ENCODE measurements at places on chromosomes 11 and 22.

- DNase-seq, result no peak
Measured at GRCh38 chr22:36337365-36338130, 50.2 kb downstream of the MYH9 start.

DNA sequence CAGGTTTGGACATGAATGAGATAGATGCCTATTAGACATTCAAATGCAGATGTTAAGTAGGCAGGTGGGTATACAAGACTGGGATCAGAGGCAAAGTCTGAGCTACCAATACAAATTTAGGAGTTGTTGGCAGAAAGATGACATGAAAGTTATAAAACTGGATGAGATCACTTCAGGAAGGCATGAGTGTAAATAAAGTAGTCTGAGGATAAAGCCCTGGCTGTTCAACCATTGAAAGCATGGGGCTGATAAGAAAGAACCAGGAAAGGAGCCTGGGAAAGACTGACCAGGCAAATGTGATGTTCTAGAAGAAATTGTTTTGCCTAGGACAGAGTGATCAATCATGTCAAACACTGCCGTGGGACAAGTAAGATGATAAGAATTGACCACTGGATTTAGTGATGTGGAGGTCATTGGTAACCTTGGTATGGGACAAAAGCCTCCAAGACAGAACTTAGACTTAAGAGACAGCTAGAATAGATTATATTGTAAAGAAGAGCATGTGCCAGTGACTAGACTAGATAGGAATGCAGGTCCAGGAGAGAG is 98.5 kb downstream of the EHF start:
- no peak for DNase-seq

DNA sequence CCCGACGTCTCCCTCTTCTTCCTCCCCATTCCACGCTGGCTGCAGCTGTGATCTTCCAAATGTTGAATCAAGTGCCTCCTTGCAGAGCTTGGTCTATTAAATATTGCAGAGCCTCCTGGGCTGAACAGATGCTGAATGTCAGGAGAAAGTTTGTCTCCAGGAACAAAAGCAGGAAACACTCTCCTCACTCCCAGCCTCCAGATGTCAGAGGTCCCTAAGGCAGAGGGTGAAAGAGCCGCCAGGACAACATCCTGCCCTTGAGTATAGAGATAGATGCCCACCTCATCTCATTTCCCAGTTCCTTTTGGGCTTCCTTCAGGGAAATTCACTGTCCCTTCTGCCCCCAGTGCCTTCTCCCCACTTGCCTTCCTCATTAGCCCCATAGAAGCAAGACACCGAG is 40.8 kb upstream of the IGSF9B start:
- no peak for DNase-seq

DNA sequence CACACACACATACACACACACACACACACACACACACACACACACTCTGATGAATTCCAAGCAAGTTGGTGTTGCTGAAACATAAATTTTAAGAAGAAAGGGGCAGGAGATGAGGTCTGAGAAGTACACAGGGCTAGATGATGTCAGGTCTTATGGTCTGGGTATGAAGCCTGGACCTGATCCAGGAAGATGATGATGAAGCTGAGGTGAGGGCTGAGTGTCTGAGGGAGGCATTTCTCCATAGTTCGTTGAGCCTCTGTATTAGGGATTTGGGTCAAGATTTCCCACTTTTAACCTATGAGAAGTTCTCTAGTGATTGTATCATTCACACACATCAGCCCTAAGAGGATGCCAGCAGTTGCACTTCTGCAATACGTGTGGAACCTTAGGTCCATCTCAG is 32.6 kb downstream of the KREMEN1 start:
- DNase-seq, result no peak

- no peak for DNase-seq
Measured at GRCh38 chr11:118703563-118704106, 24.2 kb upstream of the TREH start.

DNA sequence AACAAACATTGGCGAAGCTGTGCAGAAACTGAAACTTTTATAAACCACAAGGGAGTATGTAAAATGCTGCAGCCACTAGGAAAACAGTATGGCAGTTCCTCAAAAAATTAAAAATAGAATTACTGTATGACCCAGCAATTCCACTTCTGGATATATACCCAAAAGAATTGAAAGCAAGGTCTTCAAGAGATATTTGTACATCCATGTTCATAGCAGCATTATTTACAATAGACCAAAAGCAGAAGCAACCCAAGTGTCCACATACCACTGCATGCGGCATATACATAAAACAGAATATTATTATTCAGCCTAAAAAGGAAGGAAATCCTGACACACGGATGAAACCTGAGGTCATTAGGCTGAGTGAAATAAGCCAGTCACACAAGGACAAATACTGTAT is 85.8 kb downstream of the RELT start:
- DNase-seq, result no peak

DNA sequence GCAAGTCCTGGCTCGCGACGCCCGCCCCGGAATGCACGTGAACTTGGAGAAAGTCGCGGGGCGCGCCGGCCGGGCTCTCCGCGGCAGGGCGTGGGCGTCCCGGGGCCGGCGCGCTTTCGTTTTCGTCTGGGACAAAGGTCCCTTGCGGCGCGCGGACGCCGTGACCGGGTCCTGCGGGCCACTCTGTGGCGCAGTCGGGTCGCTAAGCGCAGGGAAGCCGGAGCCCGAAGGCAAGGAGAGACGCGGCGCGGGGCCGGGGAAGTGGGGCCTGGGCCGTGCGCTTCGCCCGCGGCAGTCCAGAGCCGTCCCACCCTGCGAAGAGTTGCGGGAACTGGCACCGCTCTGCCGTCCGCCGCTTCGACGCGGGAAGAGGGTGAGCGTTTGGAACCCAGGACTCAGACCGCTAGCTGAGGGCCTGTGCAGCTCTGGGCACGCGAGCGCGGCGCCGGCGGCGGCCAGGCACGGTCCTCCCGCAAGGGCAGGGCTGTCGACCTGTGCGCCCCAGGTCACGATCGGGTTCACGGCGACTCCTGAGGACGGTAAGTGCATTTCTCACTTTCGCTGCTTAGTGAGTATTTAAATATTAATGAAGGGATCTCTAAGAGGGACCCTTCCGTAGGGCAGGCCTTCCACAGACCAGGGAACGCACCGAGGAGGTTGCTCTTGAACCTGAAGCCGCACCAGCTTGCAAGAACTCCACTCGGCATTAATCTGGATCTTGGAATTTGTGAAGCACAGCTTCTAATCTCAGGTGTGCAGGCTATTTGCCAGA is 78.0 kb upstream of the PPARA start:
- no peak for DNase-seq

- DNase-seq, result peak; percentile 71
Measured at GRCh38 chr11:33808228-33808828, 34.0 kb upstream of the FBXO3 start.

GRCh38 chr11:61737131-61737530 is 15.3 kb upstream of the MYRF start:
- no peak for DNase-seq

DNA sequence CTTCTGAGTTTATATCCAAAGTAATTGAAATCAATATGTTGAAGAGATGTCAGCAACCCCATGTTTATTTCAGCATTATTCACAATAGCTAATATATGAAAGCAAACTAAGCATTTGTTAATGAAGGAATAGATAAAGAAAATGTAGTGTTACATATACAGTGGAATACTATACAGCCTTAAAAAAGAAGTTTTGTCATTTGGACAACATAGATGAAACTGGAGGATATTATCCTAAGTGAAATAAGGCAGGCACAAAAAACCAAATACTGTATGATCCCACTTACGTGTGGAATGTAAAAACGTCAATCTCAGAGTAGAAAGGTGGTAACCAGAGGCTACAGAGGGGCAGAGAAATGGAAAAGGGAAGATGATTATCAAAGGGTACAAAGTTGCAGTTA is 10.2 kb downstream of the MRGPRX2 start:
- no peak for DNase-seq

GRCh38 chr22:17994424-17995108 is 29.8 kb downstream of the MICAL3 start:
- DNase-seq, result no peak

DNA sequence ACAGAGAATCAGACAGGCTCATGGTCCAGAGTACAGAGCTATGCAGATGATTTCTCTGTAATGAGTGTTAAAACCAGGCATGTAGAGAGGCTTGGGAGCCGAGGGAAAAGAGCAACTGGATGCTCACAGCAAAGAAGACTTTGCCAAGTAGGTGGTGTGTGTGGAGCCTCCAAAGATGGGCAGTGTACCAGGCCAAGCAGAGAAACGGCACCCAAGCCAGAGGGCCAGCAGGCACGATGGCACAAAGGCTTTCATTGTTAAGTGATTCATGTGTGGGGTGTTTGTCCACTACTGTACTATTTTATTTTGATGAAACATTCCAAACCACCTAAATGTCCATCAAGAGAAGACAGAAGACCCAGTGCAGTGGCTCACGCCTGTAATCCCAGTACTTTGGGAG is 11.1 kb downstream of the RANGAP1 start:
- DNase-seq, result no peak

GRCh38 chr11:132455044-132455443 is 1077.3 kb downstream of the OPCML start:
- DNase-seq, result no peak

GRCh38 chr11:11979488-11980117 is 28.8 kb downstream of the DKK3 start:
- DNase-seq, result no peak

- no peak for DNase-seq
Measured at GRCh38 chr11:92765965-92766371, 203.5 kb upstream of the MTNR1B start.

- DNase-seq, result no peak
Measured at GRCh38 chr22:49535126-49535525, 292.5 kb downstream of the BRD1 start.

- no peak for DNase-seq
Measured at GRCh38 chr11:35419184-35419829, at the start of gene SLC1A2. Gene SLC1A2 (minus strand): TSS chr11:35419558. CDS start chr11:35418966, 592 bp downstream.

DNA sequence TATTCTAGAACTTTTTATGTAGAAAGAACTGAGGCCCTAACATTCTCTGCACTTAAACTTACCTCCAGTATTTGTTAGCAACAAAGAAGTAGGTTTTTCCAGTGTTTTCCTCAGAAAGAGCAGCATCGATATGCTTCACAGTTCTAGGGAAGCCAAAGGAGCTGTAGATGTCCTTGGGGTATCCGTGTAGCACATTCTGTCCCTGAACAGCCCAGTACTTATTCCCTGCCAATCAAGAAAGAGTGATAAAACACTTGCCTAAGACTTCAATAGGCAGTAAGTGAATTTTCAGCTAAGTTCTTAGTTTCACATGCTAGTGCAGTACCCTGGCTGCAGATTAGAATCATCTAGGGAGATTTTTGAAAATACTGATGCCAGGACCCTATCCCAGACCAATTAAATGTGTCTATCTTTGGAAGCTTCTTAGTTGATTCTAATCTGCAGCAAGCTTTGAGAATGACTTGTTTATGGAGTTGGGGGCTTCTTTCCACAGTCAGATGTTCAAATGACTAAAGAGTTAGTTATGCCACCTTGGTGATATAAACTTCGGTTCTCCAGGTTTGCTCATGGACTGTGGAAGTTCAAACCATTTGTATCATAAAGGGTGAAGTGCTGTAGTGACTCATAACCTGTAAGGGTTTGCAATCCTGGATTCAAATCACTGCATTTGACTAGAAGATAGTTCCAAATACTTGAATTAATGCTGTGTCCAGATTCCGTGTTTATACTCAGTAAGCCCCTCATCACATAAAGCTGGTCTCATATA is 6.5 kb downstream of the MMP1 start:
- no peak for DNase-seq

DNA sequence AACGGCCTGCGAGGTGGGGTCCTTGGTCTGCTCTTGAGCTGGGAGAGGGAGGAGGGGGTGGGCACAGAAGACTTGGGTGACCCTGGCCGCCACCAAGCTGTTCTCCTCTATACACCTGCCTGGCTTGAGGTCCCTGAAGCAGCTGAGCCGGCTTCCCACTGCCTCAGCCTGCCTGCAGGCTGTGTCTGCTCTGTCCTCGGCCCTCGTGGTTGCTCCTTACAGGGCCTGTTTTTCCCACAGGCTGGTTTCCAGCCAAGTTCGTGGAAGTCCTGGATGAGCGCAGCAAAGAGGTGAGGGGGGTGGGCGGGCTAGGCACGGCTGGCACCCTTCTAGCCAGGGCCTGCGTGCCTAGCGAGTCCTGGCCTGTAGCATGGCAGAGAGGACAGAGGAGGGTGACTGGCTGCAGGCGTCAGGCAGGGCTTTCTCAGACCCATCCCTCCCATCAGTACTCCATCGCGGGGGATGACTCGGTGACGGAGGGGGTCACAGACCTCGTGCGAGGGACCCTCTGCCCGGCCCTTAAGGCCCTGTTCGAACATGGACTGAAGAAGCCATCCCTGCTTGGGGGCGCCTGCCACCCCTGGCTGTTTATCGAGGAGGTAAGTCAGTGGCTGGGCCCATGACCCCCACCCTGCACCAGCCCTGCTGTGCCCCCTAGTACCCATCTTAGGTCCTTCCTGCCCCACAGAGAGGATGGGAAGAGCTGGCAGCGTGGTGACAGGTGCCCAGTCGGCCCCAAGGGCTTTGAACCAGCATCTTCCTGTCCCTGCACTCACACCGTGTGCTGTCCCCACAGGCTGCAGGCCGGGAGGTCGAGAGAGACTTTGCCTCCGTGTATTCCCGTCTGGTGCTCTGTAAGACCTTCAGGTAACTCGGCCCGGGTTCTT is 37.7 kb downstream of the SGSM3 start:
- no peak for DNase-seq

DNA sequence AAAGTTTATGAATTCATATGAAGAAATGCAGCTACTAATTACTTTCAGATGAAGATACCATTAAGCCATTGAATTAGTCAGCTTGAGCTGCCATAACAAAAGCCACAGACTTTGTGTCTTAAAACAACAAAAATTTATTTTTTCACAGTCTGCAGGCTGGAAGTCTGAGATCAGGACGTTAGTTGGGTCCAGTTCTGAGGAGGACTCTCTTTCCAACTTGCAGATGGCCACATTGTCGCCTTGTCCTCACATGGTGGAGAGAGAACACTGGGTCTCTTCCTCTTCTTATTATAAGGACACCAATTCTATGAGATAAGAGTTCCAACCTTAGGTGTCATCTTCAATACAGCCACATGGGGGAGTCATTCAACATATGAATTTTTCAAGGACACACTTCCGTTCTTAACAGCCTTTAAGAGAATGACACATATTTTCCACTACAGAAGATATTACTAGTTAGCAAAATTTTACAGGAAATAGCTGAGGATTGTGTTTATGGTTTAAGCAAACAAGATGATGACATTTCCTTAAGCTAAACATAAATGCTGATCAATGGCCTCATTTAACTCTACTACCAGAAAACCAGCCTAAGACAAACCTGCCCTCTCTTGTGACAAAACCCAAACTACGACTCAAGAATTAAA is 56.0 kb downstream of the DCUN1D5 start:
- DNase-seq, result no peak

DNA sequence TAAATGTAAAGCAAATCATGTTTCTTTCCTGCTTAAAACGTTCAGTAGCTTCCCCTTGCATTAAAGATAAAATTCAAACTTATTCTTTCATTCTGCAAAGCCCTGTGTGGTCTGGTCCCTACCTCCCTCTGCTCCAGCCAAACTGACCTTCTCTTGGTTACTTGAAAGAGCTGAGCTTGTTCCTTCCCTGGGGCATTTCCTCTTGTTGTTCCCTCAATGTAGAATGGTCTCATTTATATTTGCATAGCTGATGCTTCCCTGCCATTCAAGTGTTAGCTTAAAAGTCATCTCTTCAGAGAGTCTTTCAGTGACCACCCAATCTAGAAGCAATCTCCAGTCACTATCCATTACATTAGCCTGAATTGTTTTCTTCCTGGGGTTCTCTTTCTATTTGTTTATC is 1618.5 kb upstream of the TENM4 start:
- DNase-seq, result no peak

GRCh38 chr11:364991-365725 is 4.1 kb upstream of the B4GALNT4 start:
- no peak for DNase-seq

- DNase-seq, result no peak
Measured at GRCh38 chr22:22771696-22772377, 115.8 kb upstream of the IGLL5 start.
